ENCODE measurements at places on chromosomes 3 and 15. TPM values are rescaled to one million over a fixed set of nuclear protein-coding genes. Genes with fewer than 3 reads are reported as not detected.

Gene LRRC31
- total RNA-seq = not detected

Gene AMIGO3
- not detected for total RNA-seq

Gene CNTN4
- 1.2 TPM for total RNA-seq

Gene PLSCR1
- total RNA-seq = 25.4 TPM

Gene CLDN16
- not detected for total RNA-seq
